Mesendoderm (in vitro differentiated cells): ENCODE measurements at places on chromosomes 11 and 22.
A peak's percentile ranks its signal among the peaks of the same experiment; 100 is the strongest.

DNA sequence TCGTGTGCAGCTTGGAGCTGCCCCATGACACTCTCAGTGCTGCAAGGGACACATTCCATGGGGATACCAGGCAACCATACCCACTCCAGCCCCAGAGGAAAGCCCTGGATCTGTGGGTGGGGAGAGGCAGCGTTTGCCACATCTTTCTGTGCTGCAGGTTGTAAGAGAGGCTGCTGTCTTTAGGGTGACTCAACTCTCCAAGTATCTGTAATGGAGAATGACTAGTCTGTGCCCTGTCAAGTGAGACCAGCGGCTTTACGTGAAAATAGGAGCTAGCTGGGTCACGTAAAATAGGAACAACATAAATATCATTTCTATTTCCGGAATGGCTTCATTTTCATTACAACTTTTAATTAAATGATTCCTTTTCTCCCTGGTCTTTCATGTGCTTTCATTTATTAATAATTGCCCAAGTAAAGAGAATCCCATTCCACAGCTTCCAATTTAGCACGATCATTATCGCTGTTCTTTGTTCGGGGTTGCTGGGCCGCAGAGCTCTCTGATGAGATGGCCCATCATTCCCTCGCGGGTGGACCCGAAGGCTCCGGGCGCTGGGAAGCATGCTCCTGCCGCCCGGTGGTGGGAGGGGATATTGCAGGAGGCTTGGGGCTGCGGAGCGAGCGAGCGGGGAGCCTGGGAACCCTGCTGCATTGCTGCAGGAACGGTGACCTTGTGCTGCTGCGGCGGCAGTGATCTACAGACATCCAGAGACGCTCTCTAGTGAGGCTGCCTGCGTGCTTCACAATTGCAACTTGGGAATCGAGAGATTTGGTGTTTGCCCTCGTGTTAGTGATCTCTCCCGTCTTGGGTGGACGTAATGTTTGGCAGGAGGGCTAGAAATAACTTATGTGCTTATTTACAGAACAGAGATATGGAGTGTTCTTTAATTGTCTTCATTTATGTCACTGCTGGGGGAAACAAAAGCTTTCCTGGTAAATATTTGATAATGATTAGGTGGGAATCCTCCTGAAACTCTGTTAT is 10.6 kb downstream of the SLC6A5 start:
- peak; percentile 87 for DNase-seq

GRCh38 chr11:23673366-23673765 is 813.1 kb upstream of the CCDC179 start:
- DNase-seq, result no peak

- no peak for DNase-seq
These were observed 70.9 kb downstream of the BARX2 start for GRCh38 chr11:129446572-129446971.

DNA sequence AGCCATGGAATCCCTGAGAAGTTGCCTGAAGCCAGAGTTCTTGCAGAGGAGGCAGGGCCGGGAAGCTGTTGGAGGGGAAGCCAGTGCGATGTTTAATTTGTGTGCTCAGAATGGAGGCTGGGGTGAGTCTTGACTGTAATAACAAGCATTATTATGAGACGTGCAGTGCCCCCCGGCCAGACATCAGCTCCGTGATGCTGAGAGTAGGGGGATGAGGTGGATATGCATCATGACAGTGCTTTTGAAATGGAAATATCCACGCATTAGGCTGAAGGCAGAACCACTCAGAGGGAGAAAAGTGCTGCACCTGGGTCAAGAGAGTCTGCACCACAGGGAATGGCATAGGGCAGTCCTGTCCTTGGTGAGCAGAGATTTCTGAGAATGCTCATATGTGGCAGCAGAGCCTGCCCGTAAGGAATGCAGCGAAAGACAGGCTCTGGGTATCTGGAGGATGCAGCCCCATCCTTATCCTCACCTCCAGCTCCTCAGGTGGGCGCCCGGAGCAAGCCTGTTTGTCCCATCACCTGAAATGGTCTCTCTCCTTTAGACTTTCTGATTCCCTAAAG is 37.6 kb upstream of the SEZ6L start:
- no peak for DNase-seq

- DNase-seq, result no peak
These were observed 4.7 kb downstream of the C11orf87 start for GRCh38 chr11:109426442-109427240.

GRCh38 chr11:128841461-128842072 is 25.5 kb downstream of the KCNJ1 start:
- DNase-seq, result no peak

DNA sequence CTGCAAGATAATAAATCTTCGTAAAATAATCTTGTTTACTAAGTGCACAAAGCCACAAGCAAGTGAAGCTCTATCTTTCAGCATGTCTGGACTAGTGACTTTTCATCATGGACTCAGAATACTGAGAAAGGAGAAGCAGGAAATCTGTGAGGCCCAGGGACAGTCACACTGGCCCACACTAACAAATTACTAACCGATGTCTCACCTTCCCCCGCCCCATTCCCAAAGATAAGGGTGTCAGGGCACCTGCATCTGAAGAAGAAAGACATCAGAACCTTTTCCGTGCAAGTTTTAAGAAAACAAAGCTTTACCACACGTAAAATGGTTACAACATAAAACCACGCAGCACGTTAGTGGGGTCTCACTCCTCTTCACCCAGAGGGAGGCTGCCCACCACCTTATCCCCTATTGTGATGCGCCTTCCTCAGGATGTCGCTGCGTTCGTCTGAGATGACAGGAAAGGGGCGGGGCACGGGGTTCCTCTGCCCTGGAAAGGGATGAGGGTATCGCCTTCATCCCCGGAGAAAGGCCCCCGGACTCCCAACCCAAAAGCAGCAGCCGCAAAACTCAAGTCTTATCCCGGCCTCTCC is 616 bp downstream of the BTBD10 start:
- DNase-seq, result peak; percentile 92
